Naive thymus-derived CD4-positive, alpha-beta T cell (primary cell): ENCODE measurements at places on chromosomes 3 and 15.
A peak's percentile ranks its signal among the peaks of the same experiment; 100 is the strongest.

DNA sequence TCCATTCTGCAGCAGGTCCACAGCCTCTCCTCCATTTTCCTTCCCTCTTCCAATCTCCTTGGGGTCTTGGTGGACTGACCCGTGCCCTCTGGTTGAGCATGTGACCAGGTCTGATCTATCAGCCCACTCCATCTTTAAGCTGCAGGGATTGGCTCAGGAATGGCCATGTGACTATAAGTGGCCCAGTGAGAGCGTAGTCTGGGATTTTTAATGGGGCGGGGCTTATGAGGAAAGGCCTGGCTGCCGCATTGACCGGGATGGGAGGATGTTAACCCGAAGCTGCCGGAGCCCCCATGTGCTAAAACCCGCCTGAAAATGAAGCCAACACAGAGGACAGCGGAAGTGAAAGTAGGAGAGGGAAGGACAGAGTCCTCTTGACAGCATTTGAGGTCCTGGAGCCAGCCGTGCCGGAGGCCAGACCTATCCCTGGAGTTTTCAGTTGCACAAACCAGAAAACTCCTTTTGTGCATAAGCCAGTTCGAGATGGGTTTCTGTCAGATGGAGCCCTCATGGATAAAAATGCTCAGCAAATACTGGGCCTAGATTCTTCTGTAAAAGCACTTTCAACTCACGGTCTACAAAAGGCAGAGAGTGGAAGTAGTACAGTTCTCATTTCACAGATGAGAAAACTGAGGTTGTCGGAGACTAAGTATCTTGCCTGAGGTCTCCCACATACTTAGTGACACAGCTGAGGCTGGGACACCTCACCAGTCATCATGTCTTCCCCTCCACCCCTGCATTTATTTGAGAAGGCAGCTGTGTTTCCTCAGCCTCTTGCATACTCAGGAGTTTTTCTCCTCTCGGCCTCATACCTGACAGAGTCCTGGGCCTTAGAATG is 61.9 kb downstream of the ATP2B2 start:
- DNase-seq = no peak

- no peak for DNase-seq
Measured at GRCh38 chr15:95439922-95440376, 890.6 kb upstream of the NR2F2 start.

DNA sequence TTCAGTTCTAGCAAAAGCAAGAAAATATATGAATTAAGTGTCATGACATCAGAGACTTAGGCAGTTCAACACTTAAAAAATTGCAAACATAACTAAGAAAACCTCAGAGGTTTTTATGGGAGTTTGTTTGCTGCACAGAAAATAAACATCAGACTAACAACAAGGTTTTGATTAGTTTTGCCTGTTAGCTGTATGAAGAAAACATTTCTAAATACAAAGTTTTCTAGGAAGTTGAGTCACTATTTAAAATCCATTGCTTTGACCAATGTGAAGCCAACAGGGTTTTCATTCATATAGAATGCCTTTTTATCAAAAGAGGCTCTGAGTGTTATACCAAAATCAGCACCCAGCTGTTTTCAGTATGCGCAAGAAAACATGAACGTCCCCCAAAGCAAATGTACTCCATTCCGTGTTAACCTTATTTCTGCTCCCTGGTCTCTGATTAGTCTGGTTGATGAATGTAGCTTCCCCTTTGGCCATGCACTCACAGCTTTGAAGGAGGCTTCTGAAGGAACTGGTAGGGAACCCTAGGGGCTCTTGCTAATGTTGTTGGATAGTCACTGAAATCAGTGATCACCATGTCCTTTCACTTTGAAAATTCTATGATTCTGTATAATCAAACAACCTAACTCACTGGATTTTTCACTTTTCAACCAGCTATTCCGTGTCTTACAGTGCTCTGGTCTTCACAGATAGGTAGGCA is 89.6 kb upstream of the TSEN2 start:
- no peak for DNase-seq

DNA sequence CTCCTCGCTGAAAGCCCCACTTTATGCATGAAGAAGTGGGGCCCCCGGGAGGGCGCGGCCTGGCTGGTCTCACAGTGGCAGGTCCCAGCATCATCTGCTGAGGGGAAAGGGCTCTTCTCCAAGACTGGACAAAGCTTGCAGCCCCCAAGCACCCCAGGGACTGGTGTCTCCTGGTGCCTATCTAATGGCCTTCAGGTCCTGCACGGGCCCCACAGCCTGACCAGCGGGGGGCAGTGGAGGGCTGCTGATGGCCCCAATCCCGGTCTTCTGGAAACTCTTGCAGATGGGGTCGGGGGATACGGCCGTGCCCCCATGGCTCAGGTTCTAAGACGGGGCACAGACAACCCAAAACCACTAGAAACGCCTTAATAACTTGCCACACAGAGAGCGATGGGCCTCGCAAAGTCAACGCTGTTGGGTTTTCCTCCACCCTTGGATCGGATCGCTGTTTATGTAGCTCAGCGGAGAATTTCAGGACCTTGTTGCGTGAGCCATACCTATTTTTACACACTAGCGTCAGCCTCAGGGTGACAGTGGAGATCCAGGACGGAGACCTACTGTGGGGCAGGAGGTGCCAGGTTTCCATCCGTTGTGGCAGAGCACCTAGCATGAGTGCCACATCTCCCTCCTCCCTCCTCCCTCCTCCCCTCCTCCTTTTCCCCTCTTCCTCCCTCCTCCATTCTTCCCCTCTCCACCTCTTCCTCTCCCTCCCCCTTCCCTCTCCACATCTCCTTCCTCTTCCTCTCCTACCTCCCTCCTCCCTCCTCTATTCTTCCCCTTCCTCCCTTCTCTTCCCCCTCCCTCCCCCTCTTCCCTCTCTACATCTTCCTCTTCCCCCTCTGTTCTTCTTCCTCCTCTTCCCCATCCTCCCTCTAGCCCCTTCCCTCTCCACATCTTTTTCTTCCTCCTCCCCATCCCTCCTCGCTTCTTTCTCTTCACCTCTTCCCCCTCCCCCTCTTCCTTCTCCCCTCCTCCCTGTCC is 79.3 kb upstream of the ALDH1L1 start:
- no peak for DNase-seq

GRCh38 chr3:47429476-47430270 is 46.1 kb downstream of the SCAP start:
- DNase-seq = no peak

- peak; percentile 1 for DNase-seq
Measured at GRCh38 chr3:30227571-30228301, 378.7 kb upstream of the TGFBR2 start.

DNA sequence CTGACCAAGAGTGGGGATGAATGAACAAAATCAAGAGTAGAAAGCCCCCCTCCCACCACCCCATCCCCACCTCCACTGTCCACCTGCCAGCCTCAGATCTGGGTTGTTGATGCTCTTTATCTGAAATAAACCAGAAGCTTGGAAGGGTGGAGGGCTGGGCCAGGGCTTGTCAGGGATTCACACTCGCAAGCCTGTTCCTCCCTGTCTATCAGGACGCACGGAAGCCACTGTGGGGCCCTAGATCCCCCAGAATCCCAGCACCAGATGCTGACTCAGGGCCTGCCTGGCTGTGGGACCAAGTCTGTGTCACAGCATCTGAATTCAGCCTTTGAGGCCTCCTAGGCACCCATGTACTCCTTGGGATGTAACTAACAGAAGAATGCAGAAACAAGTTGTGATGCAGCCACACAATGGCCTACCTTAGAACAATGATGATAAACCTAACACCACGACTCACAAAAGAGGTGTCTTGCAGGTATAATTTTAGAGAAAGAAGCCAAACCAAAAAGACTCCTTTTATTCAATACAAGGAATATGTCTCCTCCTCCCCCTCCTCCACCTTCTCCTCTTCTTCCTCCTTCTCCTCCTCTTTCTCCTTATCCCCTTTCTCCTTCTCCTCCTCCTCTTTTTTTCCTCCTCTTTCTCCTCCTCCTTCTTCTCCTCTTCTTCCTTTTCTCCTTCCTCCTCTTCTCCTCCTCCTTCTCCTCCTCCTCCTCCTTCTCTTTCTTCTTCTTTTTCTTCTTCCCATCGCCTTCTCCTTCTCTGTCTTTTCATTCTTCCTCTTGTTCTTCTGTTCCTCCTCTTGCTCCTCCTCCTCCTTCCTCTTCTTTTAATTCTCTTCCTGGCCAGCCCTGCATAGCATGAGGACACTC is 234.7 kb downstream of the PLCL2 start:
- DNase-seq = no peak

- peak; percentile 40 for DNase-seq
Measured at GRCh38 chr3:177057768-177058167, 139.5 kb downstream of the TBL1XR1 start.

- DNase-seq = no peak
Measured at GRCh38 chr15:25682340-25682739, 180.8 kb downstream of the ATP10A start.
